ENCODE measurements at places on chromosomes 1 and 21.

DNA sequence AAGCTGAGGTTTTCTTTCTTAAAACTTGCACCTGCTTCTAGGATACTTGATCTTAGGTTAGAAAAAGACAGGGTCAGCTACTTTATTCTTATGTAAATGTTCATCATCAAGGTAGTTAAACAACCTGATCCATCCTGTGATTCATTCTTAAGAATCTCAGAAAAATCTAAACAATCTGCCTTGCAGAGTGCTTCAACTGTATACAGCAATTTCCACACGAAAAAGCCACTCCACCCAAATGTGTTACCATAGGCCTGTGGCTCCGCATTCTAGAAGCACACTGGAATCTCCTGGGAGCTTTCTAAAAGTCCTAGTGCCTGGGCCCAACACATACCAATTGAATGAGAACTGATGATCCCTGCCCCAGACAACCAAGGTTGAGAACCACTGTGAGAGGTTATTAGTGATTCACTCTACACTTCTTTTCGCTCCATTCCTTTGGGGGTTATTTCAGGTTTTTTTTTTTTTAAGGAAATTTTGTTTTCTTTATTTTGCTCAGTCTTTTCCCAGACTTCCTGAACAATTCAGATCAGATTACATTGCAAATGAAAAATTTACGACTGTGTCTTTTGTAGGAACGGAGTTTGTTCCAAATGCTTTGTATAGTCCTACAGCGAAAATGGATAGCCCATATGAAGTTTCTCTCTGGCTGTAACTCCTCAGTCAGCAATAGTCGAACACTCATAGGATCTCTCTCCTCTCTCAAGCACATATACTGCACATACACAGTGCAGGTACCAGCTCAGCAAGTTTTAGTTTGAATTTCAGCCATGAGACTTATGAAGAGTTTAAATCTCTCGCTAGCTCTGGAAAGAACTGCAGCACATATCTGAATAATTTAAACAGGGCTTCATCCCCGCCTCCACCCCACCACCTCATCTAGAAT lies 16.1 kb downstream of the SMYD2 start:
- peak; percentile 67 for DNase-seq

GRCh38 chr1:28343405-28343804 lies 14.6 kb downstream of the MED18 start:
- DNase-seq = no peak

GRCh38 chr21:28337315-28337714 lies 655.4 kb downstream of the LTN1 start:
- peak; percentile 36 for DNase-seq

DNA sequence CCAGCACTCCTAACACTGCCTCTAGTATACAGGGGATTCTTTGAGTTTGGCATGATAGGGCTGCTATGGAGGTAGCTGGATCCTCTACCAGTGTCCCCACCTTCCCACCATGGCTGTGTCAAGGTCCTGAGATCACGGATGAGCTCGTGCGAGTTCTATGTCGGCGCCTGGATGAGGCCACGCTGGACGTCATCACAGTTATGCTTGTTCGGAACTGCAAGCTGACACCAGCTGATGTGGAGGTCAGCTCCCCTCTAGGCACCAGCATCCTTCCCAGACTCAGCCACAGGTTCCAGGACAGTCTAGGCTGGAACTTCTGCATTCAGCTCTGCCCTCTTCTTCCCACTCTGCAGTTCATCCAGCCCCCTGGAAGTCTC lies 15.2 kb downstream of the HYI start:
- no peak for DNase-seq

DNA sequence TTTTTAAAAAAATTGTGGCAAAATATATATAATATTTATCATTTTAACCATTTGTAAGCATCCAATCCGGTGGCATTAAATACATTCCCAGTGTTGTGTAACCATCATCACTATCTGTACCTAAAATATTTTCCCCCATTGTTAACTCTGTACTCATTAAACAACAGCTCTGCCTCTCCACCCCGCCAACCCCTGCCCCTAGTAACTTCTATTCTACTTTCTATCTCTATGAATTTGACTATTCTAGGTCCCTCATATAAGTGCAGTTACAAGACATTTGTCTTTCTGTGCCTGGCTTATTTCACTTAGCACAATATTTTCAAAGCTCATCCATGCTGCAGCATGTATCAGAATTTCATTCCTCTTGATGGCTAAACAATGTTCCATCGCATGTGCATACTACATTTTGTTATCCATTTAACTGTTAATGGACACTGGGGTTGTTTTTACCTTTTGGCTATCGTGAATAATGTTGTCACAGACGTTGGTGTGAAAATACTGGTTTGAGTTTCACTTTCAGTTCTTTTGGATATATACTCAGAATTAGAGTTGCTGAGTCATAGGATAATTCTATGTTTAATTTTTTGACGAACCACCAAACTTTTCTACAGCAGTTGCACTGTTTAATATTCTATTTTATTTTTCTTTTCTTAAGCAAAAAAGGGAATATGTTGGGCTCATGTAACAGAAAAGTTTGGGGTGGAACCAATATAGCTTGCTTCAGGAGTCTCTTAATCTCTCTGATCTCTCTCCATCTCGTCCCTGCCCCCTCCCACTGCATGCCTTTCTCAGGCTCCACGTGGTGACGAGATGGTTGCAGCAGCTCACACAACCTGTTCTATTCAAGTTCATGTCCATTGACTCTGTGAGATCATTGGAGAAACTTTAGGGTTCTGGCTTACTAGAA lies 25.2 kb upstream of the RCAN1 start:
- DNase-seq = no peak

DNA sequence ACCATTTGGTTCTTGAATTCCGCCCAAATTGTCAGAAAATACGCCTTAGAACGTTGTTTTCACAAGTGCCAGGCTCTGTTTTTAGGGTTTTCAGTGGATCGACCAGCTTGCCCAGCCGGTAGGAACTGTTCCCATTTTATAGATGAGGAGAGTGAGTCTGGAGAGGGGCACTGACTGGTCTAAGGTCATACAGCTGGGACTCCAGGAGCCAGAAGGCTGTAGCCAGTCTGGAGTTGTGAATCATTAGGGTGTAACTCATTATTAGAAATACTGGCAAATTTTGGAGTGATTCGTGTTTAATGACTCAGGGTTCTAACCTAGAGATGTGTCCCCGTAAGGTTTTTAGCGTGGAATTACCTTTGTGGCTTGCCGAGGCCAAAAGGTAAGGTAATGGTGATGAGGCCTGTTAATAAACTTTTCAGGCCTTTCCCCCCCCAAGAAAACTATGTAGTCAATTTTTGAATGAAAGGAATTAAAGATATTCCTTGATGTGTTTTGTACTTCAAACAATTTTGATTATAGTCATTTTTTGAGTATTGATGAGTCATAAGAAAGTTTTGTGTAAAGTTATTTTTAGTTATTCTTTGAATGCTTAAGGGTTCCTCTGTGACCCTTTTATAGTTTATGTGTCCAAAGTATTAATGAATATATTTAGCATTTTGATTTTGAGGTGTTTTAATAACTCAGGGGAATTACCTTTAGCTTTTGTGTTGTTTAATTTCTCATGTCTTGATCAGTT lies 2.1 kb downstream of the DYRK1A start:
- DNase-seq = no peak

DNA sequence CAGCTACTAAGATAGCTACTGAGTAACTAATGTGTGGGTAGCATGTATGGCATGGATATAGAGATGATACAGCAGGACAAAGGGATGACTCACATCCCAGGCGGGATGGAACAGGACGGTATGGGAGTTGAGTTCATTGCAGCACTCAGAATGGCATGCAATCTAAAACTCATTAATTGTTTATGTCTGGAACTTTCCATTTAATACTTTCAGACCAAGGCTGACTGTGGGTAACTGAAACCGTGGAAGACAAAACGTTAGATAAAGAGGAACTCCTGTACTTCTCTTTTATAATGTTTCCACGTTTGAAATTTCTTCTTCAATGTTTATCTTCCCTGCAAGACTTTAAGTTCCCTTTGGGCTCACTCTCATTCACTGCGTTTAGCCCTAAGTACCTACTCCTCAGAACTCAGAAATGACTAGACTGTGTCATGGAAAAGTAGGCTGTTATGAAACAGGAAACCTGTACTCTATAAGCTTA lies 151.9 kb downstream of the MAGI3 start:
- DNase-seq = no peak

- no peak for DNase-seq
Observed at GRCh38 chr1:151907363-151908139, 1.8 kb downstream of the THEM4 start.

GRCh38 chr1:3714814-3715213 lies 37.4 kb upstream of the CCDC27 start:
- no peak for DNase-seq

- peak; percentile 12 for DNase-seq
Observed at GRCh38 chr1:31529999-31530684, 46.2 kb upstream of the TINAGL1 start.

DNA sequence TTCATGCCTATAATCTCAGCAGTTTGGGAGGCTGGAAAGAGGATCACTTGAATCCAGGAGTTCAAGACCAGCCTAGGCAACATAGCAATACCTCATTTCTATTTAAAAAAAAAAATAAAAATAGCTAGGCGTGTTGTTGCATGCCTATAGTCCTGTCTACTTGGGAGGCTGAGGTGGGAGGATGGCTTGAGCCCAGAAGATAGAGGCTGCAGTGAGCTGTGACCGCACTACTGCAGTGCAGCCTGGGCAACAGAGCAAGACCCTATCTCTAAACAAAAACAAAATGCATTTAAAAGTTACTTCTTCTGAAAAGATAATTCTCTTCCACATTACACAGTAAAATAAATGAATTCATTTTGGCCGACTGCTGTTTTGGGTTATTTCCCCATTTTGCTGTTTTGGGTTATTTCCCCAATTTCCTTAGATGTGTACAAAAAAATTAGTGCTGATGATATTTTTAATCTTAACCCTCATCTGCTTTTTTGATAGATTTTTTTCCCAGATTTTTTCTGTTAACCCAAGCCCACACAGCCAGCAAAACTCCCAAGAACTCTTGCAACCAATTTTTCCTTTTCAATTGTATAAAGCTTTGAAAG lies 23.0 kb upstream of the SAMSN1 start:
- no peak for DNase-seq

GRCh38 chr1:111446967-111447892 lies 1.8 kb downstream of the WDR77 start:
- no peak for DNase-seq

DNA sequence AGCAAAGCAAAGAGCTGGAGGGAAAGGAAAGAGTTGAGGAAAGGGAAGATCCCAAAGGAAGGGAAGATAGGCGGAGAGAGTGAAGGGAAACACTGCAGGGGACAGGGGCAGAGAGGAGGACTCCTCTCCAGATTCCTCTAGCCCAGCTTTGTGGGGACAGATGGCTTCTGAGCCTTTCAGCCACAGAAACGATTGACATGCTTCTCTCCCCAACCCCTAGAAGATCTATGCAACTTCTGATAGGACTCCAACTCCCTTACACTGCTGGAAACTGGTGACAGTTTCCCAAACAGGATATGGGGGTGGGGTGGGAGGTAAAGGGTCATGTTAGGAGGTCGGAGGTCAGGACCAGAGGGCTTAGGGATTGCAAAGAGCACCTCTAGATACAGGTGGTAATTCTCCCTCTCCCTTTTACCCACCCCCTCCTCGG lies 6.5 kb downstream of the MEX3A start:
- DNase-seq = no peak

DNA sequence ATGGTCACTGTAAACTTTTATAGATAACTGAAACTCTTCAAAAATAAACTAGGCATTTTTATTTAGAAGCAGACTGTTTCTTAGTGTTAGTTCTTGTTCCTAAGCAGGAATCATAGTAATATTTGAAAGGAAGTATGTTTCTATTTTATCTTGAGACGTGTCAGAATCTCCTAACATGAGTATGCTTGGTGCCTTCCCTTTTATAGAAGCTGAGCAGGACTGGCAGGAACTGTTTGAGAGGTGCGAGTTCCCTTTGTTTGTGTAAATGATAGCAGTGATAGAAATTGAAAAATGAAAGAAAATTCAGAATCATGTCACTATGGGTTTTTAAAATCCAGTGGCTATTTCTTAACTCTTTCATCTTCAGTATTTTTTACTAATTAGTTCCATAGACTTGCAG lies 56.9 kb downstream of the LRRC8D start:
- DNase-seq = no peak

DNA sequence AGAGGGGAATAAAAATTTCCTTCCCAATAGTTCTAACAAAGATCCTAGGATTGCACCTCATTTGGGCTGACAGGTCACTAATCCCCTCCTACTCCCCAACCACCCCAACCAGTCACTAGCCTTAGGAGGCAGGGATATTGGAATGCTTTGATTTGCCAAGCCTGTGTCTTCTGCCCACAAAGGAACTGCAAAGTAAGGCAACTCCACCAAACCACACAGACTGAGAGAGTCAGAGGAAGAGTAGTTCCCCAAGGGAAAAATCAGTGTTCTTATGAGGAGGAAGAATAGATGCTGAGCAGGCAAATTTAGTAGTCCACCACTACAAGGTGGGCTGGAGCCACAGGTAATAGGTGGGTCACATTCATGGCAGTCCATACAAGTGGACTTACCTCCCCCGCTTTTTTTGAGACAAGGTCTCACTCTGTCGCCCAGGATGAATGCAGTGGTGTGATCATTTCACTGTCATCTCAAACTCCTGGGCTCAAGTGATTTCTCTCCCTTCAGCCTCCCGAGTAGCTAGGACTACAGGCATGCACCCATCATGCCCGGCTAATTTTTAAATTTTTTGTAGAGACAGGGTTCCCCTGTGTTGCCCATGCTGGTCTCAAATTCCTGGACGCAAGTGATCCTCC lies 3.7 kb upstream of the TMEM39B start:
- DNase-seq = no peak

GRCh38 chr1:98981917-98982513 lies 22.6 kb downstream of the PLPPR5 start:
- no peak for DNase-seq
